M059J (cell line): ENCODE measurements at places on chromosomes 13 and 19. TPM values are rescaled to one million over a fixed set of nuclear protein-coding genes. Genes with fewer than 3 reads are reported as not detected.
A peak's percentile ranks its signal among the peaks of the same experiment; 100 is the strongest.

DNA sequence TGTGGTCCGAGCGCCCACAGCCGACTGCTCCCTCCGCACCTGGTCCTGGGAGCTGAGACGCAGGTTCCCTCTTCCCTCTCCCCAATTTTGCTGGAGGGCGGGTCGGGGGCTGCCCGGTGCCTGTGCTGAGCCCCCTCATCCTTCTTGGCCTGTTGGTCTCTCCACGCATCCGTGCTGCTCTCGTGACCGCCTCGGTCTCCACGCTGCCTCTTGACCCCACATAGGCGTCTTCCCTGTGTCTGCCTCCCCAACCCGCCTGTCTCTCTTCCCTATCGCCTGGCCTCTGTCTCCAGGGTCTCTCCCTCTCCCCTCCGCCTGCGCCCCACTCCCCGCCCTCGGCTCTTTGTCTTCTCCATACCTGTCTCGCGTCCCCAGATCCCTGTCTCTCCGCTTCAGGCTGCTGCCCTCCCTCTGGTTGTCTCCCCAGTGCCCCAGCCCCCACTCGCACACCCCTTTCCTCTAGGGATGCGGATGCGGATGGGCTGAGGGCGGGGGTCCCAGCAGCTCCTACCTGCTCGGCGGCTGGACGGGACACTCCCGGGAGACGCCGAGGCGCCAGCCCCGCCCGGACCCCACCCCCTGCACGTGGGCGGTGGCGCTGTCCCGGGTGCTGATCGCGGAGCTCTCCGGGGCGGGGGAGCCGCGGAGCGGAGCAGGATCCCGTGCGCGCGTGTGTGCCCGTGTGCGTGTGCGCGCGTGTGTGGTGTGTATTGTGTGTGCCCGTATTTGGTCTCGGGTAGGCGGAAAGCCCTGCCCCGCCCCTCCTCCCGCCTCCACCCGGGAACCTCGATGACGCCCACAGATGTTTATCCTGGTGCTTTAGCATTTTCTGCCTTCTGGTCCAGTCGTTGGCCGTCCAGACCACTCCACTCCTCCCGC, at the start of gene SYT5:
Gene SYT5 (minus strand): TSS at position 684 of the 879 bp plus-strand sequence. CDS start 1,248 bp downstream, outside the sequence.
- DNase-seq: peak; percentile 33

GRCh38 chr13:61654481-61654880, 238.8 kb upstream of the PCDH20 start:
- no peak for DNase-seq

DNA sequence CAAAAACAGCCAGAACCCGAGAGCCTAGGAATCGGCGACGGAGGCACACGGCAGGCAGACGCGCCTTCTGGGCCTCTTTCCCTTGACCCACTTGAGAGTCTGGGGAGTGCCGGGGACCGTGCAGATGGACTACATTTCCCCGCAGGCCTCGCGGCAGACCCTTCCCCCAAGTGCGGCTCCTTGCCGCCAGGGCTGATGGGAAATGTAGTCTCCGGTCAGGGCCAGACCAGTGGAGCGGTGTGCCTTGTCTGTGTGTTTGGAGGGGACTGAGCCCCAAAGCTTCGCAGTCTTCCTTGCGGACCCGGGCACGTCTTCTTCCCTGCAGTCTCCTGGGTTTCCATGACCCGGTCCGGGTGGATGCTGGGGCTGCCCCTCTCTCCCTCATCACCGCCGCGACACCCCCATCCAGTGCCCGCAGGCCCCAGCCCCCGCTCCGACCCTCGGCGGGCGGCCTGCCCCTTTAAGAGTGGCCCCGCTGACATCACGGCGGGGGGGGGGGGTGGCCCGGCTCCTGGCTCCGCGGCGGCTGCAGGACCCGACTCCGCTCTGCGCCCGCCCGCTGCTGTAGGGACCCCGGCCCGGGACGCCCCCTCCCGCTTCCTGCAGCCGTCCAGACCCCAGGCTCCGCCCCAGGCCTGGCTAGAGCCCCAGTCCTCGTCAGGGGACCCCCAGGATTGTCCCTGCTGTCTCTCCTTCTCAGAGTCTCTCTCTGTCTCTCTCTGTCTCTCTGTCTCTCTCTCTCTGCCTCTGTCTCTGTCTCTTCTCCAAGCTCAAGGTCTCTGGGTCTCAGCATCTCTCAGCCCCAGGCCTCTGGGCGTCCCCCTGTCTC, 758 bp upstream of the CACNG7 start:
- peak; percentile 61 for DNase-seq

DNA sequence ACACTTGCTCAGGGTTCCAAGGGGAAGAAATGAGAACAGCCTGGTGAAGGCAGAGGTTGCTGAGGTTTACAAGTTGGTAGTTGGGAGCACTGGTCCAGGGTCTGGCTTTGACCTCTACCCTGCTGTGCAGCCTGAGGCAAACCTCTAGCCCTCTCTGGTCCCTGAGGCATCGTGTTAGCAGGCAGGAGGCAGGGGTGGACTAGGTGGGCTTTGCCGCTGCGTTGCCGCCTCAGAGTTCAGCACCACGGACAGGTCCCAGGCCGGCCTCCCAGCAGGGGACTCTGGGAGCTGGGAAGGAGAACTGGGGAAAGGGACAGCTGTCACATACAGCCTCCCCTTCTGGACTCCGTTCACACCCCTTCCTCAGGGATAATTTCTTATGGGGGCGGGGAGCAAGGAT, 3.1 kb downstream of the NCAN start:
- DNase-seq: peak; percentile 29

DNA sequence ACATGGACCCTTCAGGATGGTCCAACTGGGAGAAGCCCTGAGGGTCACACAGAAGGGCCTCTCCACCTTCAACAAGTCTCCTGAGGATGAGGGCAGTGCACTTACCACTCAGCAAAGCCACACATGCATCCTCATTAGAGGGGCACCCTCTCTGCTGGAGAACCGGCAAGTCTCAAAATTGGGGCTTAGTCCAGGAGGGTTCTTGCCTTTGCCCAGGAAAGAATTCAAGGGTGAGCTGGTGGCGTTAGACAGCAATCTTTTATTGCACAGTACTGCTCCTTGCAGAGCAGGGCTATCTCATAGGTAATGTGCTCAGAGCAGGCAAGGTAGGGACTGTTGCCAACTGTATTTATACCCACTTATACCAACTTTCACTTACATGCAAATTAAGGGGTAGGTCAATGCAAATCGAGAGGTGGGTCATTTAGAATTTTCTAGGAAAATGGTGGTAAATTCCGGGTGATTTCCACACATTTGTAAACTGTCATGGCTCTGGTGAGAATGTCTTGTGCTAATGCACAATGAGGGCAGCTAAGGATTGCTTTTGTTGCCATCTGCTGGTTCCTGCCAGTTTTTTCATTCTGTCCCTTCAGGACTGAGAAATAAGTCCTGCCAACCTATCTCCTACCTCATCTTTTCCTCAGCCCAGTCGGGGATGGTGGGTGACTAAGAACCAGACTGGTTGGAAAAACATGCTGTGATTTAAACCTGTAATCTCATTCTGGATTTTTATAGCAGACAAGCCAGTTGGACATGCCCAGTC, 27.8 kb upstream of the IGSF23 start:
- DNase-seq: peak; percentile 92

DNA sequence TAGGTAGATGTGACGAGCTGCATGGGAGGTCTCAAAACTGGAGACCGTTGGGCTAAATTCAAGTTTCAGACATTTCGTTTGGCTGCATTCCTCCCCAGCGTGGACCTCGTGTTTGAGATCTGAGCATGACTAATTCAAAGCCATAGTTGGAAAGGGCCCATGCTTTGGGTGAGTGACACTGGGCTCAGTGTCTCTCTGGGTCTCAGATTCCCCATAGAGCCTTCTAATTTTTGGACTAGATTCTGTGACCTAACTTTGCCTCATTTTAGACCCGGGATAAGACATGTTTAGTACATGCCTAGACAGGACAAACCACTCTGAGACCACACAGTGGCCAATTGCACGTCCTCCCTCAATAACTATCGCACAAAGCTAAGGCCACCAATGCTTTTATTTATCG, 16.6 kb downstream of the CKM start:
- peak; percentile 25 for DNase-seq

DNA sequence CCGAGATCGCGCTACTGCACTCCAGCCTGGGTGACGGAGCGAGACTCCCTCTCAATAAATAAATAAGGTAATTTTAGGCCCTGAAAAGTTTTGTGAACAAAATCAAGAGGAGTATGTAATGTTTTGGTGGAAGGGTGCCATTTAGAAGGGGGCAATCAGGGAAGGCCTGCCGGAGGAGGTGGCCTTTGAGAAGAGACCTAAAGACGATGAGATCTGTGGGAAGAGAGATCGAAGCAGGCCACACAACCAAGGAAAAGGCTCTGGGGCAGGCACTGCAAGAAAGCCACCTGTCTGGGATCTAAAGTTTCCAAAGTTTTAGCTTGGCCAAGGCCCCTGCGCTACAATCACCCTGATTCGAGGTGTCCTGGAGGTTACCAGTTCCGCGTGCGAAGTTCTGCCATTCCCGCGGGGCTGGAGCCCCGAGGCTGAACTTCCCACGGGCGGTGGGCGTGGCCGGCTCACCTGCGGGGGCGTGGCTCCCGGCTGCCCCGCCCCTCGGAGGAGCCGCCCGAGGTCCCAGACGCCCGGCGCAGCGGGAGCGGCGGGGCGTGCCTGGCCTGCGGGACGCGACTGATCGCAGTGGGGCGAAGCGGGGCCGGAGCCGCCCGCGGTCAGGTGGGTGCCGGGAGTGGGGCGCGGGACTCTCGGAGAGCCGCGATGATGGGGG, at the start of gene KLC3:
Gene KLC3 (plus strand): TSS at position 519 of the 667 bp plus-strand sequence. CDS start 4,792 bp downstream, outside the sequence.
- DNase-seq: no peak

The TSEN34 gene
- total RNA-seq: 116 and 173 TPM in 2 replicates

The CERS1 gene
- 0.98 and 1.1 TPM in 2 replicates for total RNA-seq

The HSH2D gene
- total RNA-seq: 11.1 and 12.6 TPM in 2 replicates

The ACER1 gene
- total RNA-seq: not detected in 2 replicates
